ENCODE measurements at places on chromosomes 1 and 21.

- DNase-seq = peak; percentile 92
Measured at GRCh38 chr1:222634180-222635013, 16.5 kb downstream of the MIA3 start.

DNA sequence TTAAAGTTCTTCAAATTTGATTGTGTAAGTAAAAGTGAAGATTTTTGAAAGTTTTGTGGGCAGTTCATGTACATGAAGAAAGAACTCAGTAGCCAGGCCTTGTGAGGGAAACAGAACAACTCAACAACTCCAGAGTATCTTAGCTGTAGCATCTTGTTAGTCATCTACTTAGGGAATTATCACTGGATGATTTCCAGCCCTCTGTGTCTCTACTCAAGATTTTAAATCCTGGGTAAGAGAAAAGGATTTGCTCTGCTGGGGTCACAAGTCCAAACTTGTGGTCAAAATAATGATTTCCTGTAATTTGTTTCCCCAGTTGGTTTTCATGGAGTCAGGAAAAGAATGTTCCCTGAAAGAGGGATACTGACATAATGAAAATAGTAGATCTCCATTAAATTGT is 8.2 kb downstream of the OR10T2 start:
- DNase-seq = no peak

DNA sequence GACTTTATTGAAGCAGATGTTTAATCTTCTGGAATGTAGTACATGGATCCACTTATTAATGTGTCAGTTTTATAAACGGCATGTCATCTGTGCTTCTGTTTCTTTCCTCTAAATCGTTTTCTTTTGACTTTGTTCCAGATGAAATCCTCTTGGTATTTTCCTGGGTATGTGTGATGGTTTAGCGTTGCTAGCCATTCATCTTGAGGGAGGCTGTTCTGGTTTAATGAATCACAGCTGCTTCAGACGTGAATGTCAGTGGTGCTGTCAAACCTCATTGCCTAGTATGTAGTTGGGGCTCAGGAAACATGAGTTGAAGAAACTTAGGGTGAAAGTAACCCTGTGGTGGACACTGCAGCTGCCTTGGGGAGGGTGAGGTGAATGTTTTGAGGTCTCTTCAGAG is 33.2 kb downstream of the KCNK1 start:
- DNase-seq = no peak

DNA sequence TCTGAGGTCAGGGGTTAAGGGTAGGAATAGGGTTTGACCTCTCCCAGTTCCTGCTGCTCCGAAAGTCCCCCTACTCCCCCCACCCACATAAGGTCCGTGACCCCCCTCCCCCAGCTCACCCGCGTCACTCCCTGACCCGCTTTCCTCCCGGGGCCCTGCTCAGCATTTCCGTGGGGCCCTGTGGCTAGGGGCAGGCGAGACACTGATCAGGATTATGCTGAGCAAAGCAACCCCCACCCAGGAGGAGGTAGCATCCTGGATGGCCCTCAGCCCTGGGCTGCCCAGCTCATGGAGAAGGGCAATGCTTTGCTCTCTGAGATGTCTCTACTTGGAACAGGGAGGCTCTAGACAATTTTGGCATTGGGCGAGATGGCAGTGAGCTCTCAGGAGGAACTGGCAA is 3.7 kb downstream of the RORC start:
- no peak for DNase-seq

GRCh38 chr1:79105500-79105899 is 99.0 kb upstream of the ADGRL4 start:
- DNase-seq = no peak

GRCh38 chr1:6427441-6428390 is 3.1 kb downstream of the ESPN start:
- DNase-seq = no peak

DNA sequence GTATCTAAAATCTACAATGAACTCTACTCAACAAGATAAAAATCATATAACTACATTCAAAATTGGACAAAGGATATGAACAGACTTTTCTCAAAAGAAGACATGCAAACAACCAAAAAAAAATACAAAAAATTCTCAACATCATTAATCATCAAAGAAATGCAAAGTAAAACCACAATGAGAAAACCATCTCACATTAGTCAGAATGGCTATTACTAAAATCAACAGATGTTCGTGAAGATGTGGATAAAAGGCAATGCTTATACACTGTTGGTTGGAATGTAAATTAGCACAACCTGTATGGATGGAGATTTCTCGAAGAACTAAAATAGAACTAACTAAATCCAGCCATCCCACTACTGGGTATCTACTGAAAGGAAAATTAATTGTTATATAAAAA is 1080.8 kb downstream of the AMY1C start:
- no peak for DNase-seq

GRCh38 chr1:227805606-227806197 is 9.8 kb upstream of the PRSS38 start:
- DNase-seq = no peak

DNA sequence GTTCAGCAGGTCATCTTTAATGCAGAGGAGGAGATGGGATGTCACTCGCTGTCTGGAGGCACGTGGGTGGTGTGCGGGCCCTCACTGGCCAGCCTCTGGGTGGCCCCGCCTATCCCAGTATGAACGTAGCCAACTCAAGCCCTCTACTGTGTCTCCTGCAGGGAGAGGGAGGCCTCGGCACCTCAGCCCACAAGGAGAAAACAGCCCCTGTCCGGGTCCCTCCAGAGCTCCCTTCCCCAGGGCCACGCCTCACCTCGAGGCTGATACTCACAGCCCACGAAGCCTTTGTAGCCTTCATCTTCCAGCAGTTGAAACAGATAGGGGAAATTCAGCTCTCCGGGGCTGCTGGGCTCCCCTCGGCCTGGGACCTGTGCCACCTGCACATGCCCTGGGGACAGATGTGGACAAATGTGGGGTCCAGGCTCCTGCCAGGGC is 2.6 kb downstream of the HYI start:
- DNase-seq = no peak

DNA sequence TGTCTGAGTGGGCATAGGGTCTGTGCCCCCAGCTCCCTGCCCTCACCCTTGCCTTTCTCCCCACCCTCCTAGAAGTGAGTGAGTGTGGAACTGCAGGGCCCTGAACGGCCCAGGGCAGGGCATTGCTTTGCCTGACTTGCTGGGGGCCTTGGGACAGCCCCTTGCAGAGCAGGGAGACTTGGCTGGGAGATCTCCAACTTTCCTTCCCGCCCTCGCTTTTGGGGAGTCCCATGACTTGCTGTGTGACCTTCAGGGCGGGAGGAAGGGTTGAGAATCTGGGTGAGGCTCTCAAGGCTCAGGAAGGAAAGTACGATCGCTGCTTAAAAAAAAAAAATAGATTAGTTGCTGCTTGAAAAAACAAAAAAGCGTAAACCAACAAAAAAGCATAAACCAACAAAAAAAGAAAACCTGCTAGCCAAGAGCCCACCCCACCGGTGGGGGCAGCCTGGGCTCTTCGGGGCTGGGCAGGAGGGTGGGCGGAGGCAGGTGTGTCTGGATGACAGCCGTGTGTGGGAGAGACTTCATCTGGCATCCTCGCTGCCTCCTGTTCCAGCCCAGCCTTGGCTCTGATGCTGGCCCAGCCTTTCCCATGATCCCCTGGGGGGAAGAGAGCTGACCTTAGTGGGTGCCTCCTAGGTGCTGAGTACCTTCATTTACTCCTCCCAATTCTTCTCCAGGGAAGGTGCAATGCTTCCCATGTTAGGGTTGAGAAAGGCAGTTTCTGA is 6.5 kb downstream of the NBL1 start:
- DNase-seq = no peak

DNA sequence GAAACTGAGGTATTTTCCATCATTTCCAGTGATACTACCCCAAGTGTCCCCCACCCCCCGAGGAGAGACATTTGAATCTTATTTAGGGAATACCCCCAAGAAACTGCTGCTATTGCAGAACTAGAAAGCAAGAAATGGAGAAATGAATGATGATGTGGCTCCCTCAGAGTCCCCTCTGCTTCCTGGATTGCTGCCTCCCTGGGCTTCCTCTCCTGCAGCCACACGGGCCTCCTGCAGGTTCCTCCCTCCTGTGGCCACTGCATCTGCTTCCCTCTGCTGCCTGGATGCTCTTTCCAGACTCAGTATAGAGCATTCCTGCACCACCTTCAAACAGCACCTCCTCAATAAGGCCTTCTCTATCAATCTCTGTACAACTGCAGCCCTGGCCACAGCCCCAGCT is 69.3 kb downstream of the SLC25A24 start:
- DNase-seq = no peak
